ENCODE measurements at places on chromosomes 2 and 18. TPM values are rescaled to one million over a fixed set of nuclear protein-coding genes. Genes with fewer than 3 reads are reported as not detected.

GRCh38 chr2:127508631-127509034 lies 17.7 kb downstream of the IWS1 start:
- peaks cover 7% of the 10 kb centered on the region for H3K4me1 ChIP-seq
- no peak overlapping the region for H3K4me3 ChIP-seq
- no peak overlapping the region for H3K27ac ChIP-seq

DNA sequence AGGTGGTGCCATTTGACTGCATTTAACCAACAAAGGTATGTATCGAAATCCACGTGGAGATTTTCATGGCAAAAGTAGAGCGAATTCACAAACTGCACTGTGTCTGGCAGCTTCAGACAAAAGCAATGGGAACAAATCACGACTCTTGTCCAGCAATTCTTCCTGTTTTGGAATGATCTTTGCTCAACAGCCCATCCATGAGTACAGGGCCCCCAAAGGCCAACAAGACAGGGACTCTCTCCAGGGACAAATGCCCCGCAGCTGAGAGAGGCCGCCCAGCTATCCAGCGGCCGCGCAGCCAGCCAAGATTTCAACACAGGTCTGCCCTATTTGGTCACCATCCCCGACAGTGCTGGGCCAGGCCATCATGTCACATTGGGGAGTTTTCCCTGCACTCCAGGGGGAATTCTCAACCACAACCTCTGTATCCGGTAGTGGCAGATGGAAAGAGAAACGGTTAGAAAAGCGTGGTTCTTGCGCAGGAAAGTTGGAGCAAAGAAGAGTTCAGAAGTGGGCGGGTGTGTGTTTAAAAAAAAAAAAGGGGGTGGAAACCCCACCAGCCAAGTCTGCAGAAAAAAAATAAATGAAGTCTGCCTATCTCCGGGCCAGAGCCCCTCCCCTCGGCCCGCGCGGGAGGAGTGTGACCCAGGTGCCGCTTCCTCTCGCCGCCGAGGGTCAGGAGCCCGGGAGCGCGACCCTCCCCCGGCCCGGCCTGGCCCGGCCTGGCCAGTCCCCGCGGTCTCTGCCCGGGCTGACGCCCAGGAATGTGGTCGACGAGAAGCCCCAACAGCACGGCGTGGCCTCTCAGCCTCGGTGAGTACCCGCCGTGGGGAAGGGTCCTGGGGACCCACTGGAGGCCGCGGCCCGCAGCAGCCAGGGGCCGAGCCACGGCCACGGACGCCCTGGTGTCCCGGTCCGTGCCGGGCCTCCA lies at the start of gene GYPC:
Gene GYPC (plus strand): TSS at position 659 of the 931 bp plus-strand sequence. CDS start 106 bp downstream, at position 765.
- peak within 1 kb of the TSS; percentile 85 for H3K27ac ChIP-seq
- peak; percentile 93 for DNase-seq
- H3K4me3 ChIP-seq: peak within 1 kb of the TSS; percentile 91
- no peaks in the 10 kb centered on the region for H3K36me3 ChIP-seq
- no peaks in the 10 kb centered on the region for H3K27me3 ChIP-seq

- H3K4me3 ChIP-seq: no peak overlapping the region
- no peaks in the 10 kb centered on the region for H3K36me3 ChIP-seq
- peaks cover 2% of the 10 kb centered on the region for H3K4me1 ChIP-seq
- H3K27ac ChIP-seq: peak overlapping the region; percentile 99
- DNase-seq: no peak
Observed at GRCh38 chr2:25617948-25618646, 55.3 kb downstream of the DTNB start.

GRCh38 chr2:74391209-74391579 lies 11.1 kb upstream of the DCTN1 start:
- DNase-seq: no peak
- H3K4me3 ChIP-seq: peak overlapping the region; percentile 98
- H3K27me3 ChIP-seq: no peaks in the 10 kb centered on the region
- no peaks in the 10 kb centered on the region for H3K36me3 ChIP-seq
- peaks cover 3% of the 10 kb centered on the region for H3K4me1 ChIP-seq
- no peak overlapping the region for H3K27ac ChIP-seq

DNA sequence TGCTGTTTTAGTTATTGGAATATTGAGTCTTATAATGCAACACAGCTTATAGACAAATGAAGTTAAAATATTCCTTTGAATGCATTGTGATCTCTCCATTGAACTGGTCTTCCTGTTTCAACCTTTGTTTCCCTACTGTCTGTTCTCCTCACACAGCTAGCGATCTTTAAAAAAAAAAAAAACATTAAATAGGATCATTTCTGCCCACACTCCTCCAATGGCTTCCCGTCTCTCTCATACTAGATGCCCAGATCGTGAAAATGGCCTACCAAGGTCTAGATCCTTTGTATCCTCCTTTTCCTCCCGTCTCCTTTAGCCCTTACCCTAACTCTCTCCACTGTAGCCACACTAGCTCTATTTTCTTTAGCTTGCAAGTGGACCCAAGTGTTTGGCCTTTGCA lies 2.4 kb downstream of the FAM171B start:
- no peaks in the 10 kb centered on the region for H3K27me3 ChIP-seq
- H3K36me3 ChIP-seq: no peaks in the 10 kb centered on the region
- no peak for DNase-seq
- no peaks in the 10 kb centered on the region for H3K4me1 ChIP-seq

DNA sequence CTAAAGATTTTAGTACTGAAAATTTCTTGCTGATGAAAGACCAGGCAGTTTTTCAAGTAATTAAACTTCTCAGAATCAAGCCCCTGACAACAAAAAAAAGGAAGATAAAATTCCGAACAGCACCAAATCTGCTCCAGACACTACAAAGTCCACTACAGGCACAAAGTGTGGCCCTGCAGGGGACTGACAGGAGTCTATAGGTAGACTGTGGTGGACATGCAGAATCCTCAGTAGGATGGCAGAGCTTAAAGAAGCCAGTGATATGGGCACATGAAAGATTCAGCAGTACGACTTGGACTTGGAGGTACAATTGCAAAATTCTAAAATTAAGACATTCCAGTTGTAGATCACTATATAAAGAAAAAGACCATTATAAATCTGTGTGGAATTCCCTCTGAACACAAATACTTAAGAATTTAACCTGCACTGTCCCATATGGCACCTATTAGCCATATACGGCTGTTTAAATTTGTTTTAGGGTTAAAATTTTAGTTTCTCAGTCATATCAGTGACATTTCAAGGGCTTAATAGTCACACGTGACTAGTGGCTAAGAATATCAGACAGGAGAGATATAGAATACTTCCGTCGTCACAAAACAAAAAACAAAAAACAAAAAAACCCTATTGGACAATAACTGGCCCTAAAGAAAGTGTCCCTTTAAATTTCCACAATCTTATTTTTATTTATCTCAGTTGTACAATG lies 32.0 kb downstream of the SFT2D3 start:
- no peak overlapping the region for H3K27ac ChIP-seq
- H3K4me3 ChIP-seq: peak overlapping the region; percentile 93
- H3K4me1 ChIP-seq: no peaks in the 10 kb centered on the region
- H3K27me3 ChIP-seq: no peaks in the 10 kb centered on the region
- no peak for DNase-seq

The RNF144A gene
- total RNA-seq: 27.6 TPM

The C2orf66 gene
- total RNA-seq: 0.19 TPM

The FHOD3 gene
- total RNA-seq: 31.2 TPM

GRCh38 chr2:47629501-47630460 lies 153.2 kb upstream of the MSH6 start:
- H3K4me3 ChIP-seq: no peak overlapping the region
- no peak overlapping the region for H3K27ac ChIP-seq
- H3K4me1 ChIP-seq: no peaks in the 10 kb centered on the region
- H3K36me3 ChIP-seq: no peaks in the 10 kb centered on the region
- H3K27me3 ChIP-seq: no peaks in the 10 kb centered on the region
- DNase-seq: no peak

- H3K36me3 ChIP-seq: no peaks in the 10 kb centered on the region
- H3K27ac ChIP-seq: no peak overlapping the region
- no peaks in the 10 kb centered on the region for H3K27me3 ChIP-seq
- no peak for DNase-seq
- peaks cover 7% of the 10 kb centered on the region for H3K4me1 ChIP-seq
- no peak overlapping the region for H3K4me3 ChIP-seq
Observed at GRCh38 chr2:222754324-222754930, 83.0 kb downstream of the MOGAT1 start.

DNA sequence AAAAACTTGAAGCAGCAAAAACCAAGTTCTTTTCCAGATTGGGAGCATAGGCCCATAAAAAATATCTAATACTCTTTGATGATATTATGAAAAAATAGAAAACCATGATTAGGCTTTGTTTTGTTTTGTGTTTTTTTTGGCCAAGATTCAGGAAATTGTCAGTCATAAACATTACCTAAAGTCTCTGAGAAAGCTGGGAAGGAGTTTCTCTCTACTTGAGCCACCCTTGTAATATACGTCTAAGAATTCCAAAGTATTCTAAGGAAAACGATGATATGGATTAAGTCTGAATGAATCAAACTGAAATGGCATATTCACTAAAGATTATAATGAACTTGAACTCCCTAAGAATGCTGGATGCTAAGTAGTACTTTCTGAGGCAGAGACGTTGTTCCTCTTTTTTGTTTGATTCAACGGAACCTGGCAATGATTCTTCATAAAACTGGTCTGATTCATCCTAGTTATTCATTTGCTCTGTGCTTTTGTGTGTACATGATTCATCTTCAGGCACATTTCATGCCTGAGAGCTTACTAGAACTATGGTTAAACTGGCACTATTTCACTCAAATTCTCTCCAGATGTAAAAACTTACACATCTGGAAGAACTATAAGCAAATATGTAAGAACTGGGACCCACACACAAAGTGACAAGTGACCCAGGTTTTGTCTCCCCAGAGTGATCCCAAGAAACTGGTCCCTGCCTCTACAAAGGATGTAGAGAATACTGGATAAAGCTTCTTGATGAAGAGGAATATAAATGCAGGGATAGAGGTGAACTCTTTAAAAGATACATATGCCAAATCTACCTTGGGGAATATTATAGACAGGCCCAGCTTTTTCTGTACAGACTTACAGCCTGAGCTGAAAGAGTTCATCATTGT lies 159.7 kb downstream of the DOCK10 start:
- no peak overlapping the region for H3K27ac ChIP-seq
- no peak for DNase-seq
- H3K36me3 ChIP-seq: no peaks in the 10 kb centered on the region
- H3K4me1 ChIP-seq: peaks cover 6% of the 10 kb centered on the region
- no peaks in the 10 kb centered on the region for H3K27me3 ChIP-seq

The REG3A gene
- 8.3 TPM for total RNA-seq

The KCNE4 gene
- 21.5 TPM for total RNA-seq

DNA sequence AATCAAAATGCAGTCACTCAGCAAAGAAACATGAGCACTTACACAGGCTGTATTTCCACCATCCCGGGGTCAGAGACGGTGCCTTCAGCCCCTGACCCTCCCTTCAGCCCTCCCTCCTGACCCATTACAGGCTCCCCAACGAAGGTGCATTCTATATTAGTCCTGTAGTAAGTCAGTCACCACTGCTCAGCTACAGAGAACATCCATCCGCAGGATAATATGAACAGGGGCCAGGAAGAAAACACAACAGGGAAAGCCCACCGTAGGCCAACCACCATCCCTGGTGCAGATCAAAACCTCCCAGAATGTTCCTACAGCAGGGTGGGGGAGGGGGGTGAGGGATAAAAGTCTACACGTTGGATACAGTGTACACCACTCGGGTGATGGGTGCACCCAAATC lies 15.1 kb downstream of the PXDN start:
- DNase-seq: peak; percentile 21
- H3K27me3 ChIP-seq: no peaks in the 10 kb centered on the region
- H3K27ac ChIP-seq: peak overlapping the region; percentile 13
- no peaks in the 10 kb centered on the region for H3K36me3 ChIP-seq
- H3K4me1 ChIP-seq: peaks cover 4% of the 10 kb centered on the region

The AP1S3 gene
- 0.91 TPM for total RNA-seq

- no peaks in the 10 kb centered on the region for H3K36me3 ChIP-seq
- H3K27me3 ChIP-seq: no peaks in the 10 kb centered on the region
- H3K4me1 ChIP-seq: no peaks in the 10 kb centered on the region
- H3K27ac ChIP-seq: no peak overlapping the region
- no peak overlapping the region for H3K4me3 ChIP-seq
Observed at GRCh38 chr2:138757384-138757783, 22.8 kb downstream of the NXPH2 start.

Data from aorta (tissue), 5 donors.